ENCODE measurements at places on chromosomes 1 and 21.

DNA sequence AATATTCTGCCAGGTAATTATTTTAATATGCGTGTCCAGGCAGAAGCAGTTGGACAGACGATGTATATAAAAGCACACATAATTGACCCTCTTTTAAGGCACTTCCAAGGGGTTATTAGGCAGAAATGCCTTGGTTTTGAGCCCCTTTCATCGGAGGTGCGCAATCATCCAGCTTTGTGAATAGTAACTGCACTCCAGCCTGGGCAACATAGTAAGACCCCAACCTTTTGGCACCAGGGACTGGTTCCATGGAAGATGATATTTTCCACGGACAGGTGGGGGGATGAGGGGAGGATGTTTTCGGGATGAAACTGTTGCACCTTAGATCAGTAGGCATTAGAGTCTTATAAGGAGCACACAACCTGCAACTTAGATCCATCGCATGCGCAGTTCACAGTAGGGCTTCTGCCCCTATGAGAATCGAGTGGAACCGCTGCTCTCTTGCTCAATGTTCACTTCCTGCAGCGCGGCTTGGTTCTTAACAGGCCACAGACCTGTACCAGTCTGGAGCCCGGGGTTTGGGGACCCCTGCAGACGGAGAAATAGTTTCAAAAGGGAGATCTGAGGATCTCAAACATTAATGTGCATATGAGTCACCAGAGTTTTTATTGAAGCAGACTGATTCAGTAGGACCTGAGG is 1.8 kb upstream of the MCOLN2 start:
- DNase-seq = no peak

GRCh38 chr1:222634180-222635013 is 16.5 kb downstream of the MIA3 start:
- DNase-seq = peak; percentile 58

GRCh38 chr1:166811691-166812090 is 27.6 kb upstream of the POGK start:
- DNase-seq = no peak

DNA sequence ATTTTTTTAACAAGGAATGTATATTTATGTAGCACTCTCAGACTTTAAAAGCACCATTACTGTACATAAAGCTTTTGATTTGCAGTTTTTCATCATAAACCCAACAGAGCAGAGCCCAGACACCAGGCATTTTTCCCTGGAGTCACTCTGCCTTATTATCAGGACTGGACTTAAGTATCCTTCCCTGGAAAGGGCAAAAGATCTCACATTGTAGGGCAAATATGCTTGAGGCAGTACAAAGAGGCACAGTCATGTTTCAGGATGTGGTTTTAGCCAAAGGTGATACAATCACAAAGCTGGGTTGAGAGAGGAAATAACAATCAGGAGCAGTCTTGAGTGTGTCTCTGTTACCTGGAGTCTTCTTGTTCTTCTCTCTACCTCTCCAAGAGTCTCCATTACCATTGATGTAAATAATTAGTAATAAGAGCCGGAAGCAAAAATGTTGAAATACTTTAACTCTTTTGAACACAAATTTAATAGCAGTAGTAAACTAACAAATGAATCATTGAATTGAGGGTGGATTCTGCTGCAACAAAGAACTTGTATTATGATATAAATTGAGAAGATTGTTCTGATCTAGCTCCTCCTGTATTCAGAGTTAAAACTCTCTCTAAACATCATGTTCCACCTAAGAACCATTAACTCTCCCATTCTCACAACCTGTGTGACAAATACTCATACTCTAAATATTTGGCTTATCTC is 160.5 kb downstream of the LTN1 start:
- no peak for DNase-seq

DNA sequence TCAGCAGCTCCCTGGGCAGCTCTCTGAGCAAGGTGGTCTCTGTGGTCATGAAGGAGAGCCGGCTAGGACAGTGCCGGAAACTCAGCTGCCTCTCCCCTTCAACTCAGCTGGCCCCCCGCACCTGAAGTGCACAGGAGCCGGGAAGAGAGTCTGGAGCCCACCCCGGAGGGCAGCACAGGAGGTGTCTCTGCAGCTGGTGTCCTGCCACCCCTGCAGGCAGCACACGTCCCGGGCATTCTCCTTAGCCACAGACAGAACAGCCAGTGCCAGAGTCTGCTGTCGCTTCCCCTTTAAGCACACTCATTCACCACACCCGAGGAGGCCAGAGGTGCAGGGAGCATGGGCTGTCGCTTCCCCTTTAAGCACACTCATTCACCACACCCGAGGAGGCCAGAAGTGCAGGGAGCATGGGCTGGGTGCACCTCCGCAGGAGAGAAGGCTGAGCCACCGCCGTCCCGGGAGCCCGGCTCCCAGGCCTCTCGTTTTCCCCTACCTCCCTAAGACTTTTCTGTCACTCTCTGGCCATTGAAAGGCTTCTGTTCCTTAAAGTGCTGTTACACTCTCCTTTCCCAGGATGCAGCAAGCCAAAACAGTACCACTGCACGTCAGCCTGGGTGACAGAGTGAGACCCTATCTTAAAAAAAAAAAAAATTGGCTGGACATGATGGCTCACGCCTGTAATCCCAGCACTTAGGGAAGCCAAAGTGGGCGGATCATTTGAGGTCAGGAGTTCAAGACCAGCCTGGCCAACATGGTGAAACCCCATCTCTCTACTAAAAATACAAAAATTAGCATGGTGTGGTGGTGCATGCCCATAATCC is 16.9 kb upstream of the SAMD11 start:
- no peak for DNase-seq

GRCh38 chr1:164723296-164723798 is 164.4 kb downstream of the PBX1 start:
- no peak for DNase-seq

- DNase-seq = no peak
These were observed 7.2 kb downstream of the CHML start for GRCh38 chr1:241632987-241633386.

DNA sequence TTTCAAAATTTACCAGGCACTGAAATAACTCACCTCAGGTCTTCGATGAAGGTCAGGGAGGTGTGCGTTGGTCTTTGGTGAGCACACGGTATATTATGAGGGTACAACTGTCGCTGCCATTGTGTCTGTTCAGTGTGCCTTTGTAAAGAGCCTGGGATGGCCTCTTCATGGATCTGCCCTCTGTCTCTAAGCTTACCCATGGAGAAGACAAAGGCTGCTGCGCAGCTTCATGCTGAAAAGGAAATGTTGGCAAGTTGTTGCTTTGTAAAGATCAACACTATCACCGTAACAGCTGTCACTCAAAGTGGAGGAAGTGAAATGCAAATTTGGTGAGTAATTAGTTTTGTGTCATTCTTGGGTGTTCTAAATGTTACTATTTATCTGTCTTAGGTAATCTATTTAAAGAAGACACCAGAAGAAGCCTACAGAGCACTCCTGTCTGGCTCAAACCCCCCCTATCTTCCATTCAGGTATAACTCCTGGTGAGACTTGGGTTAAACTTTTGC is 71.6 kb downstream of the CDC14A start:
- DNase-seq = no peak

All from NCI-H2081 treated with DMSO at 0.1 percent for 48 hours (cell line).